ENCODE measurements at places on chromosomes 5 and 9.
A peak's percentile ranks its signal among the peaks of the same experiment; 100 is the strongest.

GRCh38 chr5:80041527-80041926, 6.4 kb downstream of the THBS4 start:
- DNase-seq = no peak

DNA sequence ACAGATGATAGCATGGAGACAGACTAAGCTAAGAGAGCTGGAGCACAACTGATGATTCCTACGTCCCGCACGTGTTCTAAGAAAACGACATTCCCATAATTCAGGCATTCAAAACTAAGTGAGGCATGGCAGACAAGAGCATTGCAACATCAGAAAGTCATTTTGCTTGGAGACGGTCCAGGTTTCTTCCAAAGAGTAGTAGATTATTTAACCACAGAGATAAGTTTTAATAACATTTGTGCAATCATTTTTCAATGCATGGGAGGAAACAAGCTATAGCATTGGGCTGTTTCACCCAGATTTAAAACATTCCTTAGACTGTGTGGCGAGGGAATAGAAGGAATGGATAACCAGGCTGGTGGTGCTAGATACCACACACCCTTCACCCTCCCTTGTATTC, 117.2 kb downstream of the APBA1 start:
- no peak for DNase-seq

DNA sequence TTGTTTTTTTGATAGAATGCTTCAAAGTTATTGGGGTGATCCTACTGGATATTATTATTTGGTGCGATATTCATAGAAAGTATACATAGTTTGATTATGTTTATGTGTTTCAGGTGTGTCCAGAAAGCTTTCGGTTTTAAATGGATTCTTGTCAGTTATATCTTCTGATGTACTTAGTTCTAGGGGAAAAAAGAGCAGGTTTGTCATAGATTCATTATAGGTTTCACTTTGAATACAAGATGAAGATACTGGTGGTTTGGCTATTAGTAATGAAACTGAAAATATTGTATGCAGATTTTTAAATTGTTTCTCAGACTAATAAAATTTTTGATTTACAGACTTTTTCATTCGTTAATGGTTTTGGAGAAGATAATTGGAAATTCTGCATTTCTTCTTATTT, 98.9 kb downstream of the MAN2A1 start:
- DNase-seq = peak; percentile 44

GRCh38 chr5:150613991-150614660, 26.3 kb upstream of the SYNPO start:
- no peak for DNase-seq

- no peak for DNase-seq
Observed at GRCh38 chr5:130099008-130099407, 194.7 kb downstream of the CHSY3 start.

GRCh38 chr5:178411083-178411482, 178.5 kb upstream of the PHYKPL start:
- no peak for DNase-seq

Data from MM.1S (cell line).